Occipital lobe (tissue), 3 donors: ENCODE measurements at places on chromosomes 4 and X. TPM values are rescaled to one million over a fixed set of nuclear protein-coding genes. Genes with fewer than 3 reads are reported as not detected.

DNA sequence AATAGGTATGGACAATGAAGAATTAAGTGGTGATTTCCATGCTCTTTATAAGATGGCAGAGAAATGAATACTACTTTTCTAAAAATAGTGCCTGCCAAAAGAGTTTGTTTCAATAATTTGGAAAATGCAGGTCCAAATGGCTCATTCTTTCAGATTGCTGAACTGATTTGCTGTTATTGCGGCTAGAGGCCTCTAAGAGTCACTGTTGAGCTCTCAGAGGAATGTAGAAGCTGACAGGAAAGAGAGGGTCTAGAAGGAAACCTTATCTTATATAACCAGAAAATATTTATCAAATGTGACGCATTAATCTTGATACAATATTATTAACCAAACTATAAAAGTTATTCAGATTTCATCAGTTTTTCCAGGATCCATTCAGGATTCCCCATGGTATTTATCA, 65.7 kb upstream of the PAGE1 start:
- no peak for DNase-seq

- DNase-seq: no peak
Observed at GRCh38 chrX:119226446-119226845, 9.6 kb upstream of the PGRMC1 start.

- no peak for DNase-seq
Observed at GRCh38 chrX:19953145-19953544, 37.7 kb downstream of the BCLAF3 start.

The HERC5 gene
- total RNA-seq: 2.5 TPM

The NKAP gene
- total RNA-seq: 8.9 TPM
